ENCODE measurements at places on chromosomes 13 and 19. TPM values are rescaled to one million over a fixed set of nuclear protein-coding genes. Genes with fewer than 3 reads are reported as not detected.

Gene GZMM
- not detected for total RNA-seq

Gene DDA1
- 16.2 TPM for total RNA-seq

Gene ZNF136
- total RNA-seq, result 7.0 TPM

Gene SLC6A16
- total RNA-seq, result under 0.01 TPM

Gene PLIN4
- 4.0 TPM for total RNA-seq

Gene GSX1
- not detected for total RNA-seq

Gene LRRC4B
- total RNA-seq, result 0.12 TPM

Gene SIGLECL1
- not detected for total RNA-seq

Gene CRB3
- total RNA-seq, result not detected

Gene PRKCG
- total RNA-seq, result not detected

Measured in uterine smooth muscle cell (primary cell).